Peyer's patch (tissue), 4 donors: ENCODE measurements at places on chromosomes 3 and 15. TPM values are rescaled to one million over a fixed set of nuclear protein-coding genes. Genes with fewer than 3 reads are reported as not detected.

Gene STAC
- not detected for total RNA-seq

Gene LOXL1
- 2.9 TPM for total RNA-seq

Gene UROC1
- total RNA-seq: not detected

Gene FBXW12
- total RNA-seq: not detected

Gene GOLGA8Q
- not detected for total RNA-seq

DNA sequence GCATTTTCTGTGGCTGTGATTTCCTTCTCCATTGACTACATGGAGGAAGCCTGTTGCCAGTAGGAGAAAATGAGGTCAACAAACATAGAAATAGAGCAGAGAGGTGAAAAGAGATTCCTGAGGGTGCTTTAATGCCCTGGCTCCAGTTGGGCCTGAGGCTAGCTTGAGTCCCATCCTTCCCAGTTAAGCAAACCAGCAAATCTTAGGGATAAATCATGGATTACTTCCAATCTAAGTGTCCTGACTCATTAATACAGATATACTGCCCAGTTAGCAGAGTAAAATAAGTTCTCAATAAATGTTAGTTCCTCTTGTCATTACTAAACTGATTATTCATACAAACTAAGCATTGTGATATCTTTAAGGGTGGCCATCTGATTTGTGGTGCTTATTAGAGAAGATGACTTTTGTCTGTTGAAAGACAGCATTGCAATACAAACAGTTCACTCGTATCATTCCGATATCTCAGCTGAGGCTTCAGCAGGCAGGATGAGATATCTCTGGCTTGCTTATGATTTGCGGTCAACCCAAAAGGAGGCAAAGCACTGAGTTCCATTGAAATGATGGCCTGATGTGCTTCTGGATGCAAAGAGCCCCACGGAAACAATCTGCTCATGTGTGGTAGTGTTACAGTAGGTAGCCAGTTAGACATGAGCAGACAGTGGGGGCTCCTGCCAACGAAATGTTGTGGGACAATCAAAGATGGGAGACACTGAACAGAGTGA lies 6.6 kb upstream of the STARD5 start:
- H3K4me1 ChIP-seq: peaks cover 9% of the 10 kb centered on the region
- no peak overlapping the region for H3K27ac ChIP-seq
- H3K36me3 ChIP-seq: no peaks in the 10 kb centered on the region
- H3K4me3 ChIP-seq: no peak overlapping the region
- no peak for DNase-seq
- H3K27me3 ChIP-seq: no peaks in the 10 kb centered on the region

DNA sequence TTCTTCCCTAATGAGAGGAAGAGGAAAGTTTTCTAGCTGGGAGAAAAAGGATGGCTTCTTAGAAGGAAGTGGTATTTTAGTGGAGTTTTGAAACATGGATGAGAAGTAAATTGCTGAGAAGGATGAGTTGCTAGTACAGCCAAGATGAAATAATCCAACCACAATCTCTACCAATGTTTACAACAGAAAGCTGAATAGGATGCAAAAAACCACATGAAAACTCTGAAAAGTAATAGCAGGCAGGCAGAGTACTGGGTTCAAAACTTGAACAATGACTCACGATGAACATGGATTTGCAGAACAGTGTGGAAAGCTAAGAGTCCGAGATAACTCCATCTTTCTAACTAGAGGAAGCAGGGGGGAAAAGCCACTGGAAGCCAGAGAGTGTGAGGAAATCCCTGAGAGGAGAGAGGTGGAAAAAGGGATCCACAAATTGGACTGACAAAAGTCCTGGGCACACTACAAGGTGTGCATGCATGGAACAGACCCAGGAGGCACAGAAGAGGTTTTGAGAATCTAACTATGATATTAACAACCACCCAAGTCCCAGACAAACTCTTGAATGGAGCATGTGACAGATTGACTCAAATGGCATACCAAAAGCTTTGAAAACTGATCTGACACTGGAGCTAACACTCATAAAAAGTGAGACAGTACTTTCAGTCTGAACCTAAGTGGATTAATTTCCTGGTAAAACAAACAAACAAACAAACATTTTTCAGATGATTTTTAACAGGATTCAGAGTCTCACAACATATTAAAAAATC lies 76.7 kb downstream of the ST6GAL1 start:
- H3K4me3 ChIP-seq: no peak overlapping the region
- no peaks in the 10 kb centered on the region for H3K27me3 ChIP-seq
- DNase-seq: no peak
- no peak overlapping the region for H3K27ac ChIP-seq

DNA sequence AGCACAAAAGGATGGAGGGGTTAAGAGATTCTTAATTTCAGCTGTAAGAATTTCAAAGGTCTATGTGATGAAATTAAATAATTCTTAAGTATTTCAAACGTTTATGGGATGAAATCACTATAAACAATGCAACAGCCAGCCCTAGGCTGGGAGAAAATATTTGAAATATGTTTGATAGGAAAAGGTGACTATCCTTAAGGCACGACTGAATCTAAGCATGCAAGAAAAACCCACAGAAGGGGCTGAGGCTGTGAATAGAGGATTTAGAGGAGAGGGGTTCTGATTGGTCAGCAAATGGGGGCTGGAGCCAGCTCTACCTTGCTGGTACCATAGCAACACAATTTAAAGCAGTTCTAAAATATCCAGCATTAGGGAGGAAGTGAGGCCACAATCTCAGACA lies 220.8 kb upstream of the ATP10A start:
- no peak for DNase-seq
- H3K4me1 ChIP-seq: no peaks in the 10 kb centered on the region
- H3K27ac ChIP-seq: no peak overlapping the region
- no peaks in the 10 kb centered on the region for H3K36me3 ChIP-seq
- no peak overlapping the region for H3K4me3 ChIP-seq

GRCh38 chr3:162742159-162742717 lies 1245.6 kb downstream of the OTOL1 start:
- no peak overlapping the region for H3K27ac ChIP-seq
- no peak overlapping the region for H3K4me3 ChIP-seq
- no peaks in the 10 kb centered on the region for H3K4me1 ChIP-seq
- H3K27me3 ChIP-seq: no peaks in the 10 kb centered on the region

GRCh38 chr3:127531821-127532220 lies 58.7 kb downstream of the TPRA1 start:
- H3K36me3 ChIP-seq: no peaks in the 10 kb centered on the region
- no peak overlapping the region for H3K4me3 ChIP-seq
- H3K27me3 ChIP-seq: no peaks in the 10 kb centered on the region
- no peak for DNase-seq
- H3K4me1 ChIP-seq: no peaks in the 10 kb centered on the region

DNA sequence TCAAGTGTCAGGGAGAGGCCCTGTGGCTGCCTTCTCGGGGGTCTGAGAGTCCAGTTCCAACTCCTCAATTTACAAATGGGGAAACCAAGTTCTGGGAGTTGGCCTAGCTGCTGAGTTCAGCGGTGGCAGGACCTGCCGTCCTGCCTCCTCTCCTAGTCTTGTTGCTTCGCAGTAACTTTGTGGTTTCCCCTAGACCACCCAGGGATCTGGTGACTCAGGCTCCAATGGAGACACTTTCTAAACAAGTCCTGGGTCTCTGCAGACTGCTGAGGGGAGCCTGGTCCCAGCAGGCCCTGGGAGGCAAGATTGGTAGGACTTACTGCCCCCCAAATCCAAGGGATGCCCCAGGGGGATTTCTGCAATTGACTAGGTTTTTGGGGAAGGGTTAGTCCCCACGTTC lies 83.6 kb downstream of the SMAD6 start:
- H3K4me1 ChIP-seq: no peaks in the 10 kb centered on the region
- H3K4me3 ChIP-seq: no peak overlapping the region
- peak overlapping the region; percentile 48 for H3K27ac ChIP-seq
- peak; percentile 12 for DNase-seq

GRCh38 chr15:94053626-94054025 lies 177.7 kb upstream of the MCTP2 start:
- H3K4me3 ChIP-seq: no peak overlapping the region
- no peaks in the 10 kb centered on the region for H3K36me3 ChIP-seq
- H3K4me1 ChIP-seq: no peaks in the 10 kb centered on the region
- H3K27ac ChIP-seq: no peak overlapping the region
- no peaks in the 10 kb centered on the region for H3K27me3 ChIP-seq
- no peak for DNase-seq

DNA sequence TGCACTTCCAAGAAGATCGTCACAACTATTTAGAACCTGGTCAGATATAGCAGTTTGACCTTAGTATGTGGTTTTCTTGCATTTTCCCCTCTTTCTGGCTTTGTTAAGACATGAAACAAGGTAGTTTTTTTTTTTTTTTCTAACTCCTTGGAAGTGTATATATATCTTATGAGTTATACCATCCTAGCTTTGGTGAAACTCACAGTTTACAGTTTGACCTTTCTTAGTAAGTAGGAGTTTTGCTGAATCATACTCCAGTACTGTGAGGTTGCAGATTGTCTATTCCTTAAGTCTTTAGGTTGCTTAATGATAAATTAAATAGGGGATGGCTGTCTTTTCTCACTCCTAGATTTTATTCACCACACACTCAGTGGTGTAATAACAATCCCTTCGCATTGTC lies 325.0 kb downstream of the RBMS3 start:
- H3K4me1 ChIP-seq: no peaks in the 10 kb centered on the region
- no peaks in the 10 kb centered on the region for H3K27me3 ChIP-seq
- H3K27ac ChIP-seq: no peak overlapping the region
- no peak for DNase-seq
- H3K36me3 ChIP-seq: no peaks in the 10 kb centered on the region

DNA sequence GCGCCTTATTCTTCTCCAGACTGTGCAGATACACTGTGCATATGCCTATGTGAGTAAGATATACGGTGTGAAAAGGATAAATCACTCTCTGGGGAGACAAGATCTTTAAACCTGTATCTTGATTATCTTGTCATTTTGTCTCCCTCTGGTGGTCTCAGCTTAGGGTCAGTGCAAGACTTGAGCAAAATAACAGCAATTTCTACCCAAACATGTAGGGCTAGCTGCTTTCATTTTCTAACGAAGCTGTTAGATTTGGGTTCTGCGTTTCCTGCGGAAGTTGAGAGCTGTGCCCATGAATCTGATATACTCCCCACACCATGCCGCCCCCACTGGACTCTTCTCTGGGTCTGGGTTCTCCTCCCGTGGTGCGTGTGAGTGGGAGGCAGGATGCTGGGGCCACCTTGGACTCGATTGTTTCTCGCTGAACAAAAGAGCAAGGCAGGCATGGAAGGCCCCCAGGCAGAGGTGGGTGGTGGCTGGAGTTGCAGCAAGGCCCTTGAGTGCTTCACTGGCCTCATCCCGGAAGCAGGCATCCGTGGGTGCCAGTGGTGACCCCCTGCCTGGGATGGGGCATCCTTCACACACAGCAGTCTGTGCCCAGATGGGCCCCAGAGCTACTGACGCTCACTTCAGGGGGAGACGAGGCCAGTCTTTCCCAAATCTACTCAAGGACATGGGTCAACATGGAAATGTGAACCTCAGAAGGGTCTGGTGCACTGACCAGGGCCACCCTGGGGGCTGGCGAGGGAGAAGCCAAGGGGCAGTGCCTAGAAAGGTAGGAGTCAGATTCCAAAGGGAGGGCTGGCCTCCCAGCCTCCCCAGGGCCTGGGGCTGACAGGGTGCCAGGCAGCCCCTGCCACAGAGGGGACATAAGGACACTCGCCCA lies 179.6 kb downstream of the NSMCE3 start:
- no peaks in the 10 kb centered on the region for H3K4me1 ChIP-seq
- DNase-seq: no peak
- no peaks in the 10 kb centered on the region for H3K27me3 ChIP-seq
- no peaks in the 10 kb centered on the region for H3K36me3 ChIP-seq
- no peak overlapping the region for H3K27ac ChIP-seq

DNA sequence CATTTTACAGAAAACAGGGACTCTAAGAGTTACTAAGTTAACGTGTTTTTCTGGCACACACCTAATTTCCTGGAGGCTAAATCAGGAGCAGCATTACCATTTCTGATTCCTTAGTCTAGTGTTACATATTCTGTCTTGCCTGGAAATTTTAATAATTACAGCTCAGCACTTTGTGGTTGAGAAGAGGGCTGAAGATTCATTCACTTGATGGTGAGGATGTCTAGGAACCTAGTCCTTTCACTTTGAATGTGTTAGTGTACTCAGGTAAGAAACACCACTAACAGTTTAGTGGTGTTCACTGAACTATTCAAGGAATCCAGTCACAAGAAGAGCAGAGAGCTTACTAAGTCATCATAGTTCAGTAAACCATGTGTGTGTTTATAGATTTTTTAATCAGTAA lies 102.8 kb downstream of the STT3B start:
- no peaks in the 10 kb centered on the region for H3K4me1 ChIP-seq
- H3K27ac ChIP-seq: no peak overlapping the region
- H3K36me3 ChIP-seq: no peaks in the 10 kb centered on the region
- DNase-seq: no peak
- no peak overlapping the region for H3K4me3 ChIP-seq

GRCh38 chr3:180743813-180744590 lies 64.7 kb upstream of the CCDC39 start:
- H3K27me3 ChIP-seq: no peaks in the 10 kb centered on the region
- no peaks in the 10 kb centered on the region for H3K4me1 ChIP-seq
- H3K4me3 ChIP-seq: no peak overlapping the region
- H3K36me3 ChIP-seq: no peaks in the 10 kb centered on the region

GRCh38 chr3:194177141-194177540 lies 41.2 kb downstream of the HES1 start:
- H3K4me1 ChIP-seq: no peaks in the 10 kb centered on the region
- H3K27me3 ChIP-seq: no peaks in the 10 kb centered on the region
- no peak overlapping the region for H3K27ac ChIP-seq
- H3K36me3 ChIP-seq: no peaks in the 10 kb centered on the region

DNA sequence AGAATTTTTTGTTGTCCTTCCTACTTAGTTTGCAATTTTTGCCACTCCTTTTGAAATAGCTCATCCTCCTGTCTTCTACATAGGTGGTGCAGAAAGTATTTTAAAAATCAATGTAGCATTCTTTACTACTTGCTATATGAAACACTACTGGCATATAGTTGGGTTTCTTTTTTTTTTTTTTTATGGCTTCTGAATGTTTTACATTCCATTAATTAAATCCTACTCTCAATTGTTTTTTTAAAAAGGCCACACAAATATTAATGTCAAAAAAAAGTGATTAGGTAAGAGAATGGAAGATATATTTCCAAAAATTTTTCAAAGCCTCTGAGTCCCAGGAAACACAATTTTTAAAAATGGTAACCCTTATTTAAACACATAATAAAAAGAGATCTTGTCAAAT lies 262.6 kb downstream of the MAGI1 start:
- no peaks in the 10 kb centered on the region for H3K4me1 ChIP-seq
- no peak overlapping the region for H3K4me3 ChIP-seq
- no peak for DNase-seq
- no peak overlapping the region for H3K27ac ChIP-seq
- H3K27me3 ChIP-seq: no peaks in the 10 kb centered on the region
- no peaks in the 10 kb centered on the region for H3K36me3 ChIP-seq
